HT-29 (cell line): ENCODE measurements at places on chromosomes 3 and 15.

DNA sequence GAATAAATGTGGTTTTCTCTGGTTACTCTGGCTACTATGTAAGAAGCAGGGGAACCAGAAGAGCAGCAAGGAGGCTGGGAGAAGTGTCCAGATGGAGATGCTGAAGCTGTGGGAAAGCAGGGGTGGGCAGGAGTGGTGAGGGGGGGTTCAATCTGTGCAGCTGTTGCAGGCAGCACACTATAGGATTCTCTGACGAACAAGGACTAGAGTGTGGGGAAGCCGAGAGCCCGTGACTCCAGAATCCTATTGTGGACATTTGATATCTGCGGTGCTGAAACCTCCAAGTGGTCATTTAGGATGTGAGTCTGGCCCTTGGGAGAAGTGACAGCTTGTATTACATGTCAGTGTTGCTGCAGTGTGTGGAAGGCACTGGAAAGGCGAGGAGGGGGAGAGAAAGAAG lies 60.5 kb downstream of the GABRB3 start:
- DNase-seq = no peak

DNA sequence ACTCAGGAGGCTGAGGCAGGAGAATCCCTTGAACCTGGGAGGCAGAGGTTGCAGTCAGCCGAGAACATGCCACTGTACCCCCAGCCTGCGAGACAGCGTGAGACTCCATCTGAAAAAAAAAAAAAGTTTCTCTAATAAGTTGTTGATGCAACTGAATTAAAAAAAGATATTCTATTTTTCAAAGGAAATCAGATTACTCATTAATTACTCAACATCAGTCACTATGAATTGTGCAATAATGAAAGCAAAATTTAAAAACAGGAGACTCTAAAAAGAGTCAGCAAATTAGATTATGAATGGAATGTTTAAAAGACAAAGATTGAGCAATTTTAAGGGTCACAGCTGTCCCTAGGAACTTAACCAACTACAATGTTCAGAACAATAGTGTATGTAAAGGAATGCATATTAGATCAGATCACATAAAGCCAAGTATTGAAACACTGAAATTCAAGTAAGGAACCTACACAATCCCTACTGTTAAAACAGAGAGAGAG lies 60.2 kb upstream of the SLC4A7 start:
- no peak for DNase-seq

DNA sequence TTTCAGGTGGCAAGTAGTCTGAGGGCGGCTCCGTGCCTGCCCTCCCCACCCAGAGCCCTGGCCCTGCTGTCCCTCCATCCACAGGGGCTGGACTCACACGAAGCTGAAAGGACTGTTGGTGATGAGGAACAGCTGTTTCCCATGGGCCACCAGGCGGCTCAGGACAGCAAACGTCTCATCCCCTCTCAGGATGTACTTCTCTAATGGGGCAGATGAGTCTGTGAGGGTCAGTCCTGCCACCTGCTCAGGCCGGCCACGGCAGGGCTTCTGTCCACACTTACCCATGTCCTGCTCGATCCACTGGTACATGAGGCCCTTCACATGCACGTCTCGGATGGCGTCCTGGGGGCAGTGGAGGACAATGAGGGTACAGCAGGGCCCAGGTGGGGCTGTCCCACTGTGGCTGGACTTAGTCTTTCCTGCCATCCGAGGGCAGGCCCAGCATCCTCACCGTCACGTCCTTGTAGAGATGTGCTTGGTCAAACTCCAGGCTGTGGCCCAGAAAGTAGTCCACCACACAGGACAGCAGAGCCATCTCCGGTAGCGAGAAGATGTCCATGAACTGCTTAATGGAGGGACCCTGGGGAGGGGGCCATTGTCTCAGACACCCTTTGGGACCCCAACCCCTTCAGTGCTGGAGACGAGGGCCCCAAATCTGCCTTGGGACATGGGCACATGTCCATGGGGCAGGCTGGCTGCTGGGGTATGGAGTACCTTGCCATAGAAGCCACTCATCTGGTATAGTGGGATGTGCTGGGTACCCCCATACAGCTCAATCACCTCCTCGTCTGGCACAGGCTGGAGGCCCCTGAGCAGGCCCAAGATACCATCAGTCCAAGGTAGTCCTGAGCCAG lies 5.7 kb downstream of the NT5DC2 start:
- DNase-seq = no peak

DNA sequence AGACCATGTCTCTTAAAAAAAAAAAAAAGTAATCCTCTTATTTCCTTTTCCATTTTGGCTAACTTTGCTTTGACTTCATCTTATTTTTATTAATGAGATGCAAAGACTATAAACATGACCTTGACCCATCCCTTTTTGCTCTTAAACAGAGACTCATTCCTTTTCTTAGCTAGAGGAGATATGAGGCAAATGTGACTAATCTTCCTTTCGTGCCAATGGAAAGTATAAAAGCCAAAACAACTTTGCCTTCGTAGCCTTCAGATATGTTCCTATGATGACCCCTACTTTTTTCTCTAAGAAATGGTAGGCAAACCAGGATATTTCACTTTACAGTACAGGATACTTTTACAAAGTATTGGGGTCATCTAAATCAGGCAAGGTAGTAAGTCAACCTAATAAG lies 36.9 kb upstream of the GOLGB1 start:
- DNase-seq = no peak

DNA sequence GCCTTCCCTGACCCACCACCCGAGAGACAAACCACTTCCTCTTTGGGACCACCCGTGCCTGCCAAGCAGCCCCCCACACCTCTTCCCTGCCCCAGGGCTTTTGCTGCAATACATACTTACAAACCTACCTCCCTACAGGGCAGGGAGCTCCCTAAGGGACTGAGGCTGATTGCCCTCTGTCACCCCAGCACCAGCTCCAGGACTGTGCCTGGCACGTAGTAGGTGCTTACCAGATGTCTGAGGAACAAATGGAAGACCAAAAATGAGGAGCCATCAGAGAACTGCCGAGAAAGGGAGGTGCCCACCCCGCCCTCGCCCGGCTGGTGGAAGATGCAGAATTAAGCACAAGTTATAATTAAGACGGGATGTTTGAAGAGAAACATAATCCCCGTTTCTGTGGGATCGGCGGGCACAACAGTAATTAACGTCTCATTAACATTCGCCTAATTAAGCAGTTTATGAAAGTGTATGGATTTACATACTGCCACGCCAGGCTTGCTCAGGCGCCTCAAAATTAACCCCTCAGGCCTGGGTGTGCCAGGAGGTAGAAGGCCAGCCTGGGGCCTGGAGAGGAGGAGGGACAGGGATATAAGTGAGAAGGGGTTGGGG lies 130.1 kb upstream of the LINGO1 start:
- no peak for DNase-seq
